ENCODE measurements at places on chromosomes 1 and 21.

DNA sequence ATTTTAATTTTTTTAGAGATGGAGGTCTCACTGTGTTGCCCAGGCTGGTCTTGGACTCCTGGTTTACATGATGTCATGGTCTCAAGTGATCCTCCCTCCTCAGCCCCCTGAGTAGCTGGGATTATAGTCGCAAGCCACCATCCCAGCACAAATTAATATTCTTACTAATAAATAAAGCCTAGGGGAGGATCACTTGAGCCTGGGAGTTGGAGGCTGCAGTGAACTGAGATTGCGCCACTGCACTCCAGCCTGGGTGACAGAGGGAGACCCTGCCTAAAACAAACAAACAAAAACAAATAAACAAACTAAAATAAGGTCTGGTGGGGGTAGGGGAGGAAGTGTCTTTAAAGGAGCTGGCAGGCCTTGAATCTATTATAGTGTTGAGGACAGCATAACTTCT is 8.7 kb upstream of the GADD45A start:
- no peak for DNase-seq

- DNase-seq = no peak
Measured at GRCh38 chr1:165449131-165449530, 4.2 kb upstream of the RXRG start.

DNA sequence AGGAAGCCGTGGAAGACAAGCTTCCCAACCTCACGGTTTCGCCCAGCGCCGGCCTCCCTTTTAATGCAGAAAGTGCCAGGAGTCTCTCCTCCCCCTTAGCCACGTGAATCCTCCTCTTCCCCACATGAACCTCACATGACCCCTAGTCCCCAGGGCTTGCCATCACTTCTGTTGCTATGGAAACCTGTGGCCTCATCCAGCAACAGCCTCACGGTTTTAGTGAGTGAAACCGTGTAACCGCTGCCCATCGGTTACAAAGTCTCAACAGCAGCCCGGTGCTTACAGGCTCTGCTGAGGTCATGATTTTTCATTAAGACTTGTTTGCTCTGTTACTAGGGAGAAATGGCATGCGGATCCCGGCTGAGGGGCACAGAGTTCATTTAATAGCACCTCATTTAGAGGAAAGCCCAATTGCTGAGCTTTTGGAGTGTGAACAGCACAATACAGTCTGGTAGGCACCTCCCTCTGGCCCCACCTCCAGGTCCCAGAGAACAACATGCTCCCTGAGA is 143.2 kb upstream of the BACE2 start:
- no peak for DNase-seq

- no peak for DNase-seq
Measured at GRCh38 chr1:184665360-184665759, 89.3 kb downstream of the EDEM3 start.

- no peak for DNase-seq
Measured at GRCh38 chr21:22649246-22649645, 1651.0 kb downstream of the NCAM2 start.

GRCh38 chr1:64846573-64847430 is 101.9 kb downstream of the RAVER2 start:
- no peak for DNase-seq

GRCh38 chr1:117674521-117675400 is 68.9 kb downstream of the TENT5C start:
- DNase-seq = no peak

DNA sequence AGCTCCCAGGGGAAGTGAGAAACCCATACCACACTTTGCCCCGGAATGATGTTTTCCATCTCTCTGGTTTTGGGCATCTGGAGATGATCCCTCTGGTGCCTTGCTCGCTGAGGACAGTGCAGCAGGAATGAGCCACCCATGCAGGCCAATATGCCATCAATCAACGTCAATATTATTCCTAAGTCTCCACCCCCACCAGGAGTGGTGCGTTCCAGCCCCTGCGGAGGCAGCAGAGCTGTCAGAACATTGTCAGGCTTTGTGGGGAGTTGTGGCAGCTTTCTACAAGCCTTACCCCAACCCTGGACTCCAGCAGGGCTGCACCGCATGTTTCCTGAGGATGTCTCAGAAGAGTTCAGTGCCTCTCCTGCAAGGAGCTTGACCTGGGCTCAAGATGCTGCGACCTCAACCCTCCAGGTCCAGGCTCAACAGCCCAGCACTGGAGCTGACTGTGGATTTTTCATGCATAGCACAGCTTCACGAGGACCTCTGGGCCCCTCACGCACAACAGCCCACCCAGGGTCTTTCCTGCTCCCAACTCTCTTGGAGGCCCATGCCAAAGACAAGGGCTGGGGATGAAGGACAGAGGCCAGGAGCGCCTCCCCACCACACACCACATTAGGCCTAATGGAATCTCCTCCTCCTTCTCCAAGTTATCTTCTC is 67.5 kb downstream of the PSMG1 start:
- DNase-seq = no peak

DNA sequence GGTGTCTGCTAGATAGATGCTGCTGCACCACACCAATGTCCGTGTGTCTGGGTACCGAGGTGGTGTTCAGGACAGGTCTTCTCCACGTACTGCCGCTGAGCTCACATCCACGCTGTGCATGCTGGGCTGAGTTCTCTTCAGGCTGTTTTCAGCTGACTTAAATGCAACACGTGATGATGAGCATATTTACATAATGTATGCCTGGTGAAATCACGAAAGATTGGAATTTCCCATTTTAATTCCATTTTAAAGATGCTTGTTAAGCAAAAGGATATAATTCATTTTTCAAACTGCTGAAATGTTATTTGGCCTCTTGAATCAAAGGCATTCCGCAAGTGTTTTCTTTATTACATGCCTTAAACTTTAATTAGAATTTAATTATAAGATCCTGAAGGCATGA is 107.9 kb downstream of the FGGY start:
- DNase-seq = no peak

GRCh38 chr21:42548687-42549406 is 35.2 kb downstream of the SLC37A1 start:
- DNase-seq = no peak

GRCh38 chr1:154190550-154190949 is 1.4 kb downstream of the TPM3 start:
- DNase-seq = no peak

- no peak for DNase-seq
Measured at GRCh38 chr1:75444220-75444619, 166.7 kb downstream of the SLC44A5 start.

DNA sequence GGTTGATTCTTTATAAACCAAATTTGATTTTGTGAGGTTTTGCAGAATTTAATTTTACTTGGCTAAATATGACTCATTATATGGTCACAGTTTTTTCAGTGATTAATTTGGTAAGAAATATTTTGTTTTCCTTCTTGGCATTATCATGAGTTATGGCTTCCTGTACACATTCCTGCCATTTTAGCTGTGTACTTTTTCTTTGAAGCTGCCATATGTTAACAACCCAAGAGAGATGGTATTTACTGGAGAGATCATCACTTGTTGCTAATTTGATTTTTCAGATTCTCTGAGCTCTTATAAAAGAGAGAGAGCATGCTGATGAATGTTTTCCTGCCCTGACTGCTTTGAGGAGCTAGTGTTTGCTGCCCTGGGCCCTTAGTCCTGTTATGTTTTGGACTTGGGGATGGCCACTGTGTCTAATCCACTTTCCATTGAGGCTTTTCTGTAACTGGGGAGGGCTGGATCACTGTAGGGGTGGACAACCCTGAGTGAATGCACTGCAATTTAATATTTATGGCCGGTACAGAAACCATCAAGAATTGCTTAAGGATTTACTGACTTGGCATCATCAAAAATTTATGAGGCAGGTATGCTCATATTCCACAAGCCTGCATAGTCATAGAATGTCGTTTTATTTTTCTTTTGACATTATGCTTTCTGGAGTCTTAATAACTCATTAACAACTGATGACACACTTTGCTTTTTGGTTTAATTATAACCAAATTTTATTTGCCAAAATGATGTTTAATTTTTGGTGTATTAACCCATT is 200.9 kb downstream of the DISC1 start:
- DNase-seq = no peak

DNA sequence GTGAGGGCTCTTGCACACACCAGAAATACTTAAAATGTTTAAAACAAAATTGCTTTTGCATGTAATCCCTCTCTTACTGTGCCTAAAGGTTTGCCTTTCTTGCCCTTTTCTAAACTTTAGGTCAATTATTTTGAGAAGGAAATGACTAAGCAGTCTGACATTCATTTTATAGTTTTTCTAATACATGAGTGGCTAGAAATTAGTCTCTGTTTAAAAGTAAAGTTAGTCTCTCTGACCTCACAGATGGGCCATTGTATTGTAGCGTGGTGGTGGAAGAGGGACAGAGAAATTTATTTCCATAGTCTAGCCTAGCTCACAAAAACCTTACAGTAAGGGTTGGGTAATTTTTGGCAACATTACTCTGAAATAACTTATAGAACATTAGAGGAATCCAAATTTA is 3.6 kb upstream of the COL11A1 start:
- DNase-seq = no peak

- no peak for DNase-seq
Measured at GRCh38 chr1:96843196-96843595, 121.6 kb downstream of the PTBP2 start.

DNA sequence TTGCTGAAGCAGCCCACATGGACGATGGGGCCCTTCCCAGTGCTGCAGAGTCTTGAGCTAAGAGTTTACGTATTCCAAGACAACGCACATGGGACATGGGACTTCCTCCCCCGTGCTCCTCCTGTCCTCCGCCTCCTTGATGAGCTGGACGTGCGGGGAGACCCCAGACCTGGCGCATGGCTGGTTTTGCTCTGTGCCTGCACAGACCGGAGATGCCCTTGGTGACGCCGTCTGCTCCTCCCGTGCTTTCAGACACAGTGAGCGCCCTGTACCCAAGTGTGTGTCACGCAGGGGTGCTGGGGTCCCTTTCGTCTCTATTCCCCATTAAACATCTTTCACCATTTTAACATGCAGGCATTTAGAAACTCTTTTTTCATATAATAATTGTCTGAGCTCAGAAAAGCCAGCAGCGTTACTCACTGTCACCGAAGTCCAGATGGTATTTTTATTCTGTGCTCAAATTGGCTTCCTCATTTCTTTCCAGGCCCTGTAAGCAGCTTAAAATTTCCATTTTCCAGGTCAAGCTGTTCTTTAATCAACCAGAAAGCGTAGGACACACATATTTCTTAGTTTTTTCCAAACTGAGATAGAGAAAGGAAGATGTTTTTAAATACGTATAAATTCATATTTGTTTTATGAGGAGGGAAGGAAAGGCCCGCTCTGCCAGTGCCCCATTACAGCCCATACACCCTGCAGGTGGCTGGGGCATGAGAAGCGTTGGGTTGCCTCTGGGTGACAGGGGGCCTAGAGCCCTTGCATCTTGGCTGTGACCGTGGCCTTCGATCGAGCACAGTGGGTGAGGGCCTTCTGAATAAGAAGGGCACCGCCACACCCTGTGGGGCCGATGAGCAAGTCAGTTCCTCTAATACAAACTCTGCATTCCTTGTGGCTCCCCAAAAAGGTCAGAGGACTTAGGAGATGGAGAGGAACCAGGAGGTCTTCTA is 17.9 kb upstream of the ZBTB21 start:
- no peak for DNase-seq

- DNase-seq = no peak
Measured at GRCh38 chr1:65150583-65151263, 2.7 kb downstream of the AK4 start.

- DNase-seq = no peak
Measured at GRCh38 chr1:94119306-94119705, 1.6 kb downstream of the ABCA4 start.
